Activated CD4-positive, CD25-positive, alpha-beta regulatory T cell treated with anti-CD3 and anti-CD28 coated beads, Interleukin-2, amount 50 U/mL, for 72 hours (primary cell): ENCODE measurements at places on chromosomes 5 and 9.
A peak's percentile ranks its signal among the peaks of the same experiment; 100 is the strongest.

DNA sequence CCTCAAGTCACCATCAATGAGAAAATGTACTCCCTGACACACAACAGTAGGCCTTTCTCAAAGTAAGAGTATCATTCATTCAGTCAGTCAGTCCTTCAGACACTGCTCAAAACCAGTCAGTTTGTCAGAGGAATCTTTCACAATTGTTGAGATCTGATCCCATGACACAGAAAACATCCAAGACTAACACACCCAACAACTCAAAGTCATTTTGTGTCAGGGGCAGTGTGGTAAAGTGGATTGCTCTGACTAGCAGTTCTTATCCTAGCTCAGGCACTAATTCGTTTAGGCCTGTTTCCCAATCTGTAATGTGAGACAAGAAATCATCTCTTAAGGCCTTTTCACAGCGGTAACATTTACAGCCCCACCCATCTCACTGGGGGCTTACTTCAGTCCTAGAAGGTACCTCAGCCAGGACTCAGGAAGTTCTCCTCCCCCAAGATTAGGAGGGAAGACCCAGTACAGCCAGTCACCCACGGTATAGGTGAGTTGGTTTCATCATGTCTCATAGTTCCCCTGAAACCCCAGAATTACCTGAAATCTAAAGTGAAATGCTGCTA is 31.9 kb downstream of the SH3TC2 start:
- DNase-seq, result no peak

DNA sequence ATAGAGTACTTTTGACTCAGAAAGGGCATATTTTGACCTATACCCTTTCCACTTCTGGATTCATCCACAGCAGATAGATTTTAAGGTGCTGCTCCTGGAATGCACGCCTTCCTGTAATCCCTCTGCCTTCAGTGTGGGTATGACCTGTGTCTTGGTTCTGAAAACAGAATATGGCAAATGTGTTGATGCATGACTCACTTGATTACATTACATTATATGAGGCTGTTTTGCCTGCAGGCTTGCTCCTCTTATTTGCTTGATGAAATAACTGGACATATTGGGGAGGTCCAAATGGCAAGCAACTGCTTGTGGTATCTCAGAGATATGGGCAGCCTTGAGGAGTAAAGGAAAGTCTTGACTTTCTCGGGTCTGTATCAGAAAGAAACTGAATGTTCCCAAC is 468.6 kb downstream of the CDH18 start:
- no peak for DNase-seq

DNA sequence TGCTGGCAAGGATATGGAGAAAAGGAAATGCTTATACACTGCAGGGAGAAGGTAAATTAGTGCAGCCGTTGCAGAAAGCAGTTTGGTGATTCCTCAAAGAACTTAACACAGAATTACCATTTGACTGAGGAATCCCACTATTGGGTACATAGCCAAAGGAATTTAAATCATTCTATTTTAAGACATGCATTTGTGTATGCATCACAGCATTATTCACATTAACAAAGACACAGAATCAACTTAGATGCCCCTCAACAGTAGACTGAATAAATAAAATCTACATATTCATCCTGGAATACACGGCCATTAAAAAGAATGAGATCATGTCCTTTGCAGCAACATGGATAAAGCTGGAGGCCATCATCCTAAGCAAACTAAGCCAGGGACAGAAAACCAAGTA is 510.1 kb upstream of the CDH9 start:
- DNase-seq, result no peak

DNA sequence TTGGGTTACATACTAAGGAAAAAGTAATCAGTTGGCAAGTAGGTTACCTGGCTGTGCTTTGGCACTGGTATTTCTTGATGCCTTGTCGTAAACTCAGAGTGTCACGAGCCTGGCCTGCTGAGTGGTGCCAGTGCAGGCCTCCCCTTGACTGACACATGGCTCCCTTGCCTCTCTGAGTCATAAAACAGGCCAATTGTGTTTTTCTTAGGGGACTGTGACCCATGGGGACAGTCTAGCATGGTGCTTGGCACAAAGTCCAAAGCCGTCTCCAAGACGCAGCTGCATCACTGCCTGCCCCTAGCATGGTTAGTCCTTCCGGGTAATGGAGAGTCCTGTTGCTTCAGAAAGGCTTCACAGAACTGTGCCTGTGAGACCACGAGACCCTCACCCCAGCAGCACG is 132.5 kb downstream of the MVB12B start:
- DNase-seq, result no peak

DNA sequence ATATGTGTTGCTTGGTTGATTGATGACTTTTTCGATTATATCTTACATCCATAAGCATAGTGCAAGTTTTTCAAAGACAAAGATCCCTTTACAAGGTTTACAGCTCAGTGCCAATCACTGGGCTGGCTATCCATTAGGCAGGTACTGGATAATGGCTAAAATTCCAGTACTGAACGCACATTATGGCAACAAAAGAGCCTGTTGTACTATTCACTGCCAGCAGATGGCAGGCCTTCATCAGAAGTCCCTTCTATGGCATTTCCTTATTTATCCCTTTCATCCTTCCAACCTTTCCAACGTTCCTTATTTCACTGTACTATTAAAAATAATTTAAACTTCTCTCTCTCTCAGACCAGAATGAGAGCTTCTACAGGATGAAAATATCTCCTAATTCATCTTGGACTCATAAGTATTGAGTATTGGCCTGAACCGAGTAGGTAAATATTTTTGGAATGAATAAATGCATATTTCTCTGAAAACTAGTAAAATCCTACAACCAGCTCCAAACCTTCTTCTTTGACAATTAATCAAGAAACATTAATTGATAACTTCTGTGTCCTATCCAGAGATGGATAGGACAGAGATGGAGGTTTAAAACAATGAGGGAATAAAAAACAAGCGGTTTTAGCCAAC is 6.7 kb upstream of the WNT8A start:
- peak; percentile 51 for DNase-seq

GRCh38 chr5:135076051-135076491 is 42.0 kb upstream of the PITX1 start:
- no peak for DNase-seq

DNA sequence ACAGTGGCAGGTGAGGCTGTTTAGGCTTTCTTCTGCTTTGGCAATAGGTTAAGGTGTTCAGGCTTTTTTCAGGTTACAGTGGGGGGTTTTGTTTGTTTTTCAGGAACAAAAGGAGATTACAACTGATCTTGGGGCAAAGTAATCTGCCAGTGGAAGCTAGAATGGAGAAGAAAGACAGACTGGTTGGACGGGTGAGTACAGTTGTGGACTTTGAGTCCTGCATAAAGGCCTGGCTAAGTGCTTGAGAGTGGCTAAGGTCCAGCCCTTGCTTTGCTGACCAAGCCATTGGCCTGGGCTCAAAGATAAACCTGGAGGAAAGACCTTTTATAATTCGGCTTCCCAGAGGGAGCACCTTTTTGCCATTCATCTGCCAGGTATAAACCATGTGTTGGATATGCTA is 63.1 kb downstream of the MTMR12 start:
- no peak for DNase-seq

GRCh38 chr5:149869411-149869821 is 75.2 kb downstream of the PDE6A start:
- DNase-seq, result no peak

GRCh38 chr5:90093751-90094485 is 315.6 kb downstream of the CETN3 start:
- DNase-seq, result no peak

GRCh38 chr9:110782701-110783100 is 114.1 kb downstream of the MUSK start:
- no peak for DNase-seq

GRCh38 chr9:92659601-92660000 is 10.3 kb downstream of the IPPK start:
- DNase-seq, result no peak
